Daoy (cell line): ENCODE measurements at places on chromosomes 7 and 10. TPM values are rescaled to one million over a fixed set of nuclear protein-coding genes. Genes with fewer than 3 reads are reported as not detected.
A peak's percentile ranks its signal among the peaks of the same experiment; 100 is the strongest.

OR2A42 gene
- not detected in 2 replicates for total RNA-seq

CCDC172 gene
- total RNA-seq: not detected in 2 replicates

UNCX gene
- not detected in 2 replicates for total RNA-seq

THSD7A gene
- 0.11 and 0.48 TPM in 2 replicates for total RNA-seq

STAG3 gene
- 0.77 and 1.3 TPM in 2 replicates for total RNA-seq

WDFY4 gene
- total RNA-seq: not detected in 2 replicates

SFRP4 gene
- 0.77 and 1.4 TPM in 2 replicates for total RNA-seq

RBP4 gene
- not detected in 2 replicates for total RNA-seq

RAMP3 gene
- not detected in 2 replicates for total RNA-seq

- no peak for DNase-seq
Measured at GRCh38 chr7:30268586-30268985, 15.8 kb upstream of the ZNRF2 start.

- DNase-seq: no peak
Measured at GRCh38 chr10:4018054-4018511, 233.1 kb upstream of the KLF6 start.

GRCh38 chr7:44272981-44273380 is 52.4 kb downstream of the CAMK2B start:
- DNase-seq: no peak

DNA sequence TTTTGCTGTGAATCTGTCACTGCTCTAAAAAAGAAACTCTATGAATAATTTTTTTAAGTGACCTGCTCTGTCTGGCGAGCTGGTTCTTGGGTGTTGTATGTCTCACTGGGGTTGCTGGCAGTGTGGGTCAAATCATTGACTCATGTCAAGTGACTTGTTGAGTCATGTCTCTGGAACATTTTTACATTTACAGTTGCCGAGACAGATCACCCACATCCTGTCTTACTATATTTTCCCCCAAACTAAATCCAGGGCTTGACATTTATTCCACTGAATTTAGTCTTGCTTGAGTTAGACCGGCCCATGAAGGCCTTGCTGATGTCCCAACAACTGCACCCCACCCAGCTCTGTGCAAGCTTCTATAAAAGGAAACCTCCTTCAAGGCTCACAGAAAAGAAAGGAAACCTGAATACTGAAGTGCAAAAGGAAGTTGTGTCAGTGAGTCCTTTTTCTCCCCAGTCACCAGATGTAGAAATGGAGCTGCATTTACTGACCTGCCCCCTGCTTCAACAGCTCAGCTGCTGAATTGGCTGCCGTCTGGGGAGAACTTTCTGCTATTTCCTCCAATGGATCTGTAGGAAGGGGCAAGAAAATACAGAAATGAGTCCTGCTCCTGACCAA is 290.3 kb downstream of the TNS3 start:
- DNase-seq: peak; percentile 97

GRCh38 chr7:107799647-107800264 is 3.3 kb downstream of the SLC26A3 start:
- no peak for DNase-seq

- peak; percentile 14 for DNase-seq
Measured at GRCh38 chr10:73076360-73077183, 20.1 kb downstream of the P4HA1 start.

DNA sequence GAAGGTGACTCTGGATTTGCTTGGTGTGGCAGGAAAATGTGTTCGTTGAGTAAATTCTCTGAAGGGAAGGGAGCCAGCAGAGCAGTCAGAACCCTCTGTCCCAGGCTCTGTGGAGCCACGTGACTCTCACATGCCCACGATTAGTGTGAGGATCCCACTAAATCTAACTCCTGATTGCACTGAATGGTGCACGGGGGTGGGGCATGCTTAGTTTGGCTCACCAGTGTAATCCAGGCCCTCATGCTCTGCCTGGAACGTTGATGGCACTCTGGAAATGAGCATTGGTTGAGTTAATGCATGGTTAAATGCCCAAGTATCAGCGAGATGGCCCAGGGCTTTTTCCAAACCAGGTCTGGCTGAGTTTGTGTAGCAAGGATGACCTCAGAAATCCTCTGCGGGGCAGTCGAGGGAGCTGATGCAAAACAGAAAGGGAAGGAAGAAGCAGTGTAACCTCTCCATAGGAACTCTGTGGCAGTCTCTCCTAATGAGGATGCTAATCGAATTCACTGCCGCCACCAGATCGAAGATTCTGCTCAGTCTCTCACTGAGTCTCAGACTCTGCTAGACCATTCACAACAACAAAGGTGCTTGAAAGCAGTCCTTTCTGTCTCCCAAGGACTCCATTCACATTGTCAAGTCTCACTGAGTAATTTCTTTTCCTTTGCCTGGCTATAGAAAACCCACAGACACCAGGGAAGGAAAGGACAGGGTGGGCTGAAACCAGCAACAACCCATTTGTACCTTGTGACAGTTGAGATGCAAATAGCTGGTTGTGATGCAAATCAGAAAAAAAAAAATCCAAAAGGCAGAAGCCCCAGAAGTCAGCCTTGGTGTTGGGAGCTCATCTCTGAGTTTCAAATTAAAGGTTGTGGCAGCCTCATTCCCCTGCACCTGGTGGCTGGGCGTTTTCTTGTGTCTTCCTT is 98.1 kb downstream of the C10orf105 start:
- no peak for DNase-seq

GRCh38 chr7:30448461-30449189 is 30.0 kb downstream of the NOD1 start:
- DNase-seq: no peak

DNA sequence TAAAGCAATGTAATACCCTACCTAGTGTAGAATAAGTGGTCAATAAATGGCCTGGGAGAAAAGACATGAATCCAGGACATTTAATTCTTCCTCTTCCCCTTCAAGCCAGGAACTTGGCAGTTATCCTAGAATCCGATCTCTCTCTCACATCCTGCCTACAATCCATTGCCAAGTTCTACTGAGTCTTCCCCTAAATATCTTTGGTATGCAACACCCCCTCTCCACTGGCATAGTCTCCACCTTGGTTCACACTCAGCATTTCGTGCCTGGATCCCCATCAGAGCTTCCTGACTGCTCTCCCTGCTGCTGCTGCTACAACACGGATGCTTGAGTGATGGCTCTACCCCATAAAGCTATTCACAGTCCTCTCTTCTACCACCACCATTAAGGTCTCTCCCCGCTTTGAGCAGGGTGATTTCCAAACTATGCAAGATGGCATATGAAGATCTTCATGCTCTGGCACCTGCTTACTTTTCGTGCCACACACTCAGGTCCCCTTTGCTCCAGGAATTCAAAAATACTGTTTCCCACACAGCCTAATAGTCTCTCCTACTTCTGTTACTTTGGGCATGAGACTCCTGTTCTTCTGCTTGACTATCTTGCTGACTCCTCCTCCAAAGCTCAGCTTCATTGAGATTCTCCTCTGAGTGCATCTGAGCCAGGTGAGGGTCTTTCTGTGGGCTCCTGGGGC is 4.8 kb downstream of the ANK3 start:
- peak; percentile 93 for DNase-seq

DNA sequence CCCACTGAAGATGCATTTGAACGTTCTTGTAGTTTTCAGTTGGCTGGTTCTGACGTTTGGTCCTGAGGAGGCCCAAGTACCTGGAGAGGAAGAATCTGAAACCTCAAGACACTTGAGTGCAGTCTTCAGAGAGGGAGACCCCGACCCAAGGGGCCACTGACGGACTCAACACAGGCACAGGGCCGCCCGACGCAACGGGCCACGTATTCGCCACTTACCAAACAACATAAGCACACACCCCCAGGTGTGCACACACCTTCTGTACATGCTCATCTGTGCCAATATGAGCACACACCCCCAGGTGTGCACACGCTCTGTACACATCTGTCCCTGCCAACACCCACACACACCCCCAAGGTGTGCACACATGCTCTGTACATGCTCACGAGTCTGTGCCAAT is 68.5 kb downstream of the DIP2C start:
- no peak for DNase-seq
